ENCODE measurements at places on chromosomes 11 and 22. TPM values are rescaled to one million over a fixed set of nuclear protein-coding genes. Genes with fewer than 3 reads are reported as not detected.

- no peak for DNase-seq
Observed at GRCh38 chr11:92657226-92657625, 312.2 kb upstream of the MTNR1B start.

The CDCA5 gene
- 1.6 TPM for total RNA-seq

GRCh38 chr11:16365581-16366228, 9.4 kb upstream of the SOX6 start:
- DNase-seq: no peak

- DNase-seq: no peak
Observed at GRCh38 chr11:68904248-68904847, 657 bp downstream of the IGHMBP2 start.

- DNase-seq: no peak
Observed at GRCh38 chr11:66318600-66318970, 1.7 kb upstream of the CD248 start.

The DLG2 gene
- 37.6 TPM for total RNA-seq

Data from lower leg skin (tissue), 4 donors.